ENCODE measurements at places on chromosomes 3 and 15.

DNA sequence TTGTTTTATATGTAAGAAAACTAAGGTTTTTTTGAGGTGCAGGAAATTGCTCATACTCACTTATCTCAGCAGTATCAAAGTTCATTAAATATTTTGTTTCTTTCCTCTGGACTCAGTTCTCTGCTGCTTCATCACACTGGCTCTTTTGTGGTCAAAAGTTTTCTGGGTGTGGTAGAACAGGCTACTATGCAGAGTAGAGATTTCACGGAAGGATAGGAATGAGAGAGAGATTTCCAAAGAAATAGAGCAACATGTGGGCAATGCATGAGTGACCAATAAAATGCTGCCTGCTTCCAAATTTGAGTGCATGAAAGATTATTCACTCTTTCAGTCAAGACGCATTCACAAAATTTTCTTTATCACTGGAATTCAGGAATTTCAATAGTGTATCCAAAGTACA is 577.3 kb upstream of the SEMA6D start:
- DNase-seq: no peak

- no peak for DNase-seq
Measured at GRCh38 chr15:66623801-66624453, 58.1 kb upstream of the LCTL start.

DNA sequence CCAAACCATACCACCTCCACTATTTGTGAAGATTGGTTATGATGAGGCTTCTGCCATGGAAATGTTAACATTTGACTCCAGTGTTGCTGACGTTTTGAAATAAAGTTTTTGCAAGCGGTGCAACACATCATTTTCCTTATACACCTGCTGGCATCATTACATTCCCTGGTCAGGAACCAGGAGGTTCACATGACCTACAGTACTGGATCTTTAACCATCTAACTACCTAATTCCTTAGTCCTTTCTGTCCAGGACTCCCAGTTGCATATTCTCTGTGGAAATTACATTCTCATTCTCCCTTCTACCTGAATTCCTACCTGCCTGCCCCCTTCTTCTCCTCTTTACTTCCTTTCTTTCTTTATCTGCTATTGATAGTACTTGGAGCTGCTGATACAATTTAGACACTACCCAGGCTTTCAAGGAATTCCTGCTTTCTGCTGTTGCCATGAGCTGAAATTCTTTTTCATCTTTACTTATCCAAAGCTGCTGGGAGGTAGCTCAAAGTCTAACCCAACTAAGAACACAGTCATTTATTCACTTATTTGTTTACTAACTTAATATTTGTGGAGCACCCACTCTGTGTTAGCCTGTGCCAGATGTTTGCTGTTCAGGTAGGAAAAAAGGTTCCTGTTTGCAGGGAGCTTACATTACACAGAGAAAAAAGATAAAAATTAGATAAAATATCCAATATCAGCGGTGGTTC is 144.2 kb downstream of the EDEM1 start:
- DNase-seq: no peak

DNA sequence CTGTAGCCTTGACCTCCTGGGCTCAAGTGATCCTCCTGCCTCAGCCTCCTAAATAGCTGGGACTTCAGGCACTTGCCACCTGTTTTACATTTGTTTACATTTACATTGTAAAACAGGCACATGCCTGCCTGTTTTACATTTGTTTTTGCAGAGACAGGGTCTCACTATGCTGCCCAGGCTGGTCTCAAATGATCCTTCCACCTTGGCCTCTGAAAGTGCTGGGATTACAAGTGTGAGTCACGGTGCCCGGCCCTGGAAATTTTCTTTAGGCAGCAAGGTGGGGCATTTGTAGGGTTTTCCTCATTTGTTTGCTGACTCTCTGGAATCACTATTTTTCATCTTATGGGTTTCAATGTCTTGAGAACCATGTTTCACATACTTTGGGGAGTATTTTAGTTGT is 25.0 kb downstream of the PIF1 start:
- no peak for DNase-seq

DNA sequence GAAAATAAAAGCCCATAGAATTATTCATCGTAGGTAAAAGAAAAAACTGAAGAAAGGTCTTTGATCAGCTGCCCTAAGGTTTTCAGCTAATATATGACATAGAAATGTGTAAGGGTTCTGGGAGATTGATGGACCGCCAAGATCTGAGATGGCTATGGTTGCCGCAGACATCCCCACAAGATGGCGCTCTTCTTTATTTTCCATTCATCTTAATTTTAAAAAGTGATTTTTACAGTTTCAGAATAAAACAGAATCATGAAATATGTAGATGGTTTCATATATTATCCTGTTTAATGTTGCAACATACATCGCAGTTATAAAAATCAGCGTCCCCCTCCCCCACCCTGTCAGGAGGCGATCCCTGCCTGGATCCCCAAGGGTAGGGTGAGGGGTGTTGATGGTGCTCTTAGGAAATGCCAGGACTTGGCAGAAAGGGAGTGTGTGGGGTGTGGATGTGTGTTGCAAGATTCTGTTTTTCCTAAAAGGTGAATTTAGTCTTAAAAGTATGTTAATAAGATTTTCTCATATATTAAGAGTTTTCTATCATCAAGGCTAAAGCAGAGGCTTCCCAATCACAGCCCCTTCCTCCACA is 68.8 kb downstream of the ANXA2 start:
- DNase-seq: no peak

GRCh38 chr15:78018946-78019644 is 58.4 kb downstream of the TBC1D2B start:
- no peak for DNase-seq

DNA sequence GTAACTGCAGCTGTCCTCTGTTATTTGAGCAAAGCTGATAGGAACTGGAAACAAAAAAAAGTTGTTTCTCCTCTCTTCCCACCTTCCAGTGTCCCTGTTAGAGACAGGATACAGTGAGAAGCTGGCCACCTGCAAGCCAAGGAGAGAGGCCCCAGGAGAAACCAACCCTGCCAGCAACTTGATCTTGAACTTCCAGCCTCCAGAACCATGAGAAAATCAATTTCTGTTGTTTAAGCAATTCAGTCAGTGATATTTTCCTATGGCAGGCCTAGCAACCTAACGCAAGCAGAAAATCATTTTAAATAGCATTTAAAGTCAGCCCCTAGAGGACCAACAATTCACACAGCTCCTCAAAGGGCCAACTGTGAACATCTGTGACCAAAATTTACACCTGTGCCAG is 291.3 kb downstream of the OXSM start:
- no peak for DNase-seq

- no peak for DNase-seq
Measured at GRCh38 chr3:19030522-19030839, 117.8 kb upstream of the KCNH8 start.

GRCh38 chr3:139572847-139573672 is 33.5 kb upstream of the RBP1 start:
- no peak for DNase-seq

DNA sequence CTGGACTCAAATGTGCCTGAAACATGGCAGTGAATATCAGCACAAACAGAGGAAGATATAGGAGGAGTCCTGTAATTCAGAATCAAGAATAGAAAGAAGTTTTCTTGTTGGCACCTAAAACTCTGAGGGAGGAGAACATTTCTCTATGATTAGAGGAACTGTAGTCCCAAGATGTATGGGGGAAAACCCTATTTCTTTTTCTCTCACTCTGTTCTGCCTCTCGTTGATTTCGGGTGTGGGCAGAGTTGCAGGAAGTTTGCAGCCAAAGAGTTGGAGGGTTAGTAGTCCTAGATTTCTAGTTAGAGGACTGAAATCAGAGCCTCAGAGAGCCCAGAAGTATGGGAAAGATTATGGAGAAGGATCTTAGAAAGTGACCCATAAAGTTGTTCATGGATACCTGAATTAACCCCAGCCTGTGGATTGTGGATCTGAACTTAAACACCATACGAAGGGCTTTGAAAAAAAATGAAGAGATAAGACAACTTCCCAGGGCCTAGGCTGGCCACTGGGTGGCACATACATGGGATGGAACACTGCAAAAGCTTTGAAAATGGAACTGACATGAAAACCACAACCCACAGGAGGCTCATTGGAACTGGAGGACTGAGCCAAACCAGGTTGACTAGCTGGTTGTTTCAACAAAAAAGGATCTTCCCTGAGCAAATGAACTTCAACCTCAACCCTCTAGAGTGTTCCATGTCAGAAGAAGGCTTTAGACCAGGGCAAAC is 34.6 kb downstream of the FMN1 start:
- no peak for DNase-seq

DNA sequence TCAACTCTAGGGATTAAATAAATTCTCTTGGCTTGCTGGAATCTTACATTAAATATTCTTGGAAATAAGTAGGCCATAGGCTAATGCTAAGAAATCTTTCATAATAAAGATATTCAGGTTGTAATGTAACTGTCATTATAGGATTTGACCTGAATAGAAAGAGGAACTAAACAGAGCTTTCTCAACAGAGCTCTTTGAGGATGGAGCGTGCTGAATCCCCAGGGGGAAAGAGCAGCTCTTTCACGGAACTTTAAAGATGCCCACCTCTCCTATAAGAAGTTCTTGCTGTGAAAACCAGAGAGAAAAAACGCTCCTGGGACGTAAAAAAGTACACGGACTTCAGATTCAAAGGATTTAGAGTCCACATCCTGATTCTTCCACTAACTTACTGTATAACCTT is 77.9 kb downstream of the NTRK3 start:
- DNase-seq: no peak

GRCh38 chr3:30131191-30131590 is 475.2 kb upstream of the TGFBR2 start:
- DNase-seq: no peak

DNA sequence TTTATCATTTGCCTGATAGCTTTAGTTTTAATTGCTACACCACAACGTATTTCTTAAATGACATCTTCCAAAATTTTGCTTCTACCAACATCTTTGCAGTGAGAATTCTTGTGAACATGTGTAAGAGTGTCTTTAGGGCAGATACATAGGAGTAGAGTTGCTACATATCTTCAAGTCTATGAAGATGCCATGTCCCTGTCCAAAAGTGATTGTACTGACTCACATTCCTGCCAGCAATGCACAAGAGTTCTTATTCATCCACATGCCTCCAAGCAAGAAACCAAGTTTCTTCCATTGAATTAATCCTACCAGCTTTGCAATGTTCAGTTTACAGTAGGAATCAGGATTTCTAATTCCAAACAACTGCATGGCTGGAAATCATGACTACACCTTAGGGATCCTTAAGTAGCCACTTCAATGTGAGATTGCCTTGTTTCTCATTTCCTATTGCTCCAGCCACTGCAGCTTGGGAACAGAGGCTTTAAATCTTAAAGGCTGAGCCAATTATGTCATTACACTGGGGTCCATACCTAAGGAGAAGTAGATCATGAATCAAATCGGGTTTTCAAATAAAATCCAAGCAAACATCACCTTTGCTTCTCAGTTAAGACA is 44.5 kb downstream of the BCL2L10 start:
- no peak for DNase-seq

DNA sequence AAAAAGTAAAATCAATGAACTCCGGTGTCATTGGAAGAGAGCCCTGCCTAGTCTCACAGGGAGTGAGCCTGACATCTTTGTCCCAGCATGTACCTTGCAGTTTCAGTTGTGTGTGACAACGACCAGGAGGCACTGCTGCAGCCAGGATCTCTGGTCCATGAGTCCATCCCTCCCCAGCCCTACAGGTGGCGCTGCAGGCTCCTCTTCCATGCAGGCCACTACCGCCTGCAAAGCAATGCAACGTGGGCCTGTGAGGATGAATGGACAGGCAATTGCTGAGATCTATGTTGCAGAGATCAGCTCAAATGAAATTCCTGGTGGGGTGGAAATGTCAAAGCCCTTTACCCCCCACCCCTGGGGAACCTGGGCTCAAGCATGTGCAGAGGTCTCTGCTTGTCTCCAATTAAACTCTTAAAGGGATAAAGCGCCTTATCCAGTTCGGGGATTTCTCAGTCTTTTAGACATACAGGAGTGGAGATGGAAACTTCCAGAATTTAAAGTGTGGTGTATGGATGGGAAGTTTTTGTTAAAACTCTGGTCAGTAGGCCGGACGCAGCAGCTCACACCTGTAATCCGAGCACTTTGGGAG is 35.8 kb downstream of the TKT start:
- DNase-seq: peak; percentile 40

GRCh38 chr15:56244038-56244810 is 545 bp upstream of the RFX7 start:
- DNase-seq: peak; percentile 84

- no peak for DNase-seq
Measured at GRCh38 chr15:26772154-26773066, at the start of gene GABRB3. TSS of gene GABRB3 (minus strand) at chr15:26773066.

- DNase-seq: peak; percentile 47
Measured at GRCh38 chr15:50685976-50686468, 575 bp downstream of the TRPM7 start.

GRCh38 chr3:184459355-184459754 is 79.5 kb downstream of the CHRD start:
- no peak for DNase-seq

GRCh38 chr3:9778143-9779074 is 8.7 kb upstream of the CAMK1 start:
- no peak for DNase-seq

DNA sequence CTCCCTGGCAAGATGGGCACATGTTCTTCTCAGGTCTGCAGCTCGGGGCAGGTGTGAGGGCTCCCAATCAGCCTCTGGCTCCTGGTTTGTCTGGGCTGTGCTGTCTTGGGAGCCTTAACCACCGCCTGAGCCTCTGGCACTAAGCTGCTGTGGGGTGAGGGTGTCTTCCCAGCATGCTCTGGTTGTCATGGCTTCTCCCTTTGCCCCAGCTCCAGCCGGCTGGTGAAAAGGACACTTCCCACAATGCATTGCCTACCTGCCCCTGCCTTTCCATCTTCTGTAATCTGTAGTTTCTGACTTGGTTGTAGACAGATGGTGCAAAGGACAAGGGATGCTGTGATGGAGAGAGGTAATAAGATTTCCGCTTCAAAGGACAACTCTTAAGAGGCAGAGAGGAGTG is 295.3 kb downstream of the TLE3 start:
- DNase-seq: no peak

DNA sequence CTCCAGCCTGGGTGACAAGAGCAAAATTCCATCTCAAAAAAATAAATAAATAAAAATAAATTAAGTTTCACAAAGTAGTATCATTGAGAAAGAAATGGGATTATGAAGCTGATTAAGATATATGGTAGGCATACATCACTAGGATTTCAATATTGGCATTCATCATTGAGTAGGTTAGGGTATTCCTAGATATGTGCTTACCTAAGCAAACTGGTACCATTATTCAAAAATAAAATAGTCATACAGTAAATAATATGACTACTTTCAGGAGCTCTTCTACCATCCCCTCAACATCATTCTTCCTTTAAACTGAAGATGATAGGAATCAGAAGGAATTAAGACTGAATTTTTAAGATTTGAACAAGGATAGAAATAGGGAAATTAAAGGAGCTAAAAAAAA is 66.6 kb downstream of the FRMD5 start:
- DNase-seq: no peak

DNA sequence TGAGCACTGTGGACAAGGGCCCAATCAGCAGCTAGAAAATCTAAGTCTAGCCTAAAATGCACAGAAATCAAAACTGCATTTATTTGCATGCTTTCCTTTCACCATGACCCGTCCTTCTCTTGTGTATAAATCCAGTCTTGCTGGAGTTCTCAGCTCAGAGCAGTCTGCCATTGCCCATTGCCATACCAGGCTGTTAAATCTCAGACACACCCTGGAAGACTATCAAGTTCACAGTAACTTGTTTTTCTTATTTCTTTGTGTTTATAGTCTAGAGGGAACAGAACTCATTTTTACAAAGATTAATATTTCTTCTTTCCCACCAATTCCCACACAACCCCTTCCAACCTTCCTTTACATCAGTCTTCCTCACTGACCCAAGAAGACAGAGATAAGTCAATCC is 85.9 kb downstream of the COL8A1 start:
- DNase-seq: no peak

GRCh38 chr15:67087507-67088172 is 22.2 kb downstream of the SMAD3 start:
- no peak for DNase-seq

Measured in NCI-H1436 (cell line).